Stimulated activated CD8-positive, alpha-beta memory T cell treated with anti-CD3 and anti-CD28 coated beads, Interleukin-7, amount 100 ng/mL, for 24 hours (primary cell): ENCODE measurements at places on chromosomes 2 and 18.

DNA sequence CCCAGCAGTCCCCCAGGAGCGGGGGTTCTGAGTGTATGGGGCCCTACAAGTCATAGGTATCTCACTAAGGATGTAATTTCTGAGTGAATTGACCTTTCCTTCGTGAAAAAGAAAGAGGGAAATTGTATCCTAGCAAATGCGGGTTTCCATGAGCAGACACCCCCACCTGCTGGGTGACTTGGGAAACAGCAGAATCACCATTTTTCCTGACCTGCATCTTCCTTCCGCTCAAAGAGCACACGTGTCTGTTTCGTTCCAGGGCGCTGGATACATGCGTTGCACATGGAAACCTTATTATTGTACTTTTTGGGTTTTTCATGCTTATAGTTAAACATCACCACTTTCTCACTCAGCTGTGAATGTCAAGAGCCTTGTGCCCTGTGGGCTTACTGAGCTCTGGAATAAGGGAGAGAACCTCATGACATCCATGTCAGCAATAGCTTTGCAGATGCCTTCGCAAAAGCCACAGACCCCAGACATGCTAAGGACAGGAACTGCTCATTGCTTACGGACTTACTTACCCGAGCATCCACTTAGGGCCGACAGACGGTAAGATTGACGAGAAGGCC, 132.8 kb downstream of the TPO start:
- DNase-seq = no peak

- no peak for DNase-seq
Measured at GRCh38 chr2:125371867-125372266, 1284.1 kb upstream of the GYPC start.

DNA sequence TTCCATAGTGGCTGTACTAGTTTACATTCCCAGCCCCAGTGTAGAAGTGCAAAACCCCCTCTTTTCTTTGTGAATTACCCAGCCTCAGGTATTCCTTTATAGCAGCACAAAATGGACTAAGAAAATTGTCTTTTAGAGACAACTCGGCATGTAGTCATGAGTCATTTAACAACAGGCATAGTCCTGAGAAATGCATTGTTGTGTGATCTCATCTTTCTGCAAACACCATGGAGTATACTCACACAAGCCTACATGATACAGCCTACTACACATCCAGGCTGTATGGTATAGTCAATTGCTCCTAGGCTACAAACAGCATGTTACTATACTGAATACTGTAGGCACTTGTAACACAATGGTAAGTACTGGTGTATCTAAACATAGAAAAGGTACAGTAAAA, 44.4 kb upstream of the MBP start:
- DNase-seq = no peak

DNA sequence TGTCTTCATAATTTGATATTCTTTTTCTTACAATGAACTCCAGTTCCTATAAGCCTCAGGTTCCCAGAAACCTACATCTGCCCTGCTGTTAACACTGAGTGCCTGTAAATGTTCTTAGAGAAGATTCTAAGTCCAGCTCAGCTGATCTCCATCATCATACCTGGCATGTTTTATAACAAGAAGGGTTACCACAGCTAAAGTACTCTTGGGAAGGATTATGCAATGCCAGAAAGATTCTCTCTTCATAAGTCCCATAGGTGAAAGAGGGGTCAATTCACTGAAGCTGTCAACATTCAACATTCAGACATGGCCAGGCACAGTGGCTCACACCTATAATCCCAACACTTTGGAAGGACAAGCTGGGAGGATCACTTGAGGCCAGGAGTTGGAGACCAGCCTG, 31.3 kb upstream of the PTPN4 start:
- no peak for DNase-seq

- no peak for DNase-seq
Measured at GRCh38 chr2:206204710-206205109, 45.0 kb downstream of the EEF1B2 start.

GRCh38 chr2:10389573-10389972, 58.6 kb downstream of the ODC1 start:
- no peak for DNase-seq
